Stimulated activated CD4-positive, alpha-beta T cell treated with anti-CD3 and anti-CD28 coated beads, Interleukin-1b, Interleukin-23, amount 100 ng/mL, for 1 hour (primary cell): ENCODE measurements at places on chromosomes 5 and 9.

GRCh38 chr9:87375397-87376073, 122.1 kb upstream of the DAPK1 start:
- no peak for DNase-seq

- no peak for DNase-seq
These were observed 48.4 kb downstream of the NDFIP1 start for GRCh38 chr5:142156839-142157463.

DNA sequence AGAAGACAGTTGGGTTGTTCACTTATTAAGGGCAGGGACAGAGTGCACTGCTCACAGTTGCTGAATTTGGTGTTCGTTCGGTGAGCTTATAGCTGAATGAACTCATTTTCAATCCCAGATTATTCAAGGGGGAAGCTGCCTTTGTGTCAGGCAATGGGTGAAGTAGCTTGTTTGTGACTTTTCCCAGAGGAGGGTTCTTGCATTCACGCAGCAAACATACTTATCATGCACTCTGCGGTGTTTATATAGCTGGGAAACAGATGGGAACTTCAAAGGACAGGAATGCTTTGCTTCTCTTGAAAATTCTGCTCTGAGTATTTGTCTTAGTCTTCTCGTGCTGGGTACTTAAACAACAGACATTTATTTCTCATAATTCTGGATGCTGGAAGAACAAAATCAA, 64.7 kb upstream of the ABCA1 start:
- no peak for DNase-seq

DNA sequence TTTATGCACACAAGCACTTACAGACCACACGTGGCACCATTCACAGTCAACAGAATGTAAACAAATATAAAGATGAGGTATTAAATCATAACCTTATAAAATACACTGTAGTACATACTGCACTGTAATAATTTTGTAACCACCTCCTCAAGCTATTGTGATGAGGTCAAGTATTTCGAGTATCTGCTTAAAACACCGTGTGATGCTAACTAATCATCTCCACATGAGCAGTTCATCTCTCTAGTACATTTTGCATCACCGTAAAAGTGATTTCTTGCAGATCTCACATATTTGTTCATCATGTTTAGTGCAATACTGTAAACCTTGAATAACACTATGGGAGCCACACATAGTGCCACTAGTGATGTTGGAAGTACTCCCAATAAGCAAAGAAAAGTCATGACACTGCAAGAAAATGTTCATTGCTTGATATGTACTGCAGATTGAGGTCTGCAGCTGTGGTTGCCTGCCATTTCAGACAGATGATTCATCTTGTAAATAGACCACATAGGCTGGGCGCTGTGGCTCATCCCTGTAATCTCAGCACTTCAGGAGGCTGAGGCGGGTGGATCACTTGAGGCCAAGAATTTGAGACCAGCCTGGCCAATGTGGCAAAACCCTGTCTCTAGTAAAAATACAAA, 44.3 kb downstream of the FOXB2 start:
- DNase-seq, result no peak

DNA sequence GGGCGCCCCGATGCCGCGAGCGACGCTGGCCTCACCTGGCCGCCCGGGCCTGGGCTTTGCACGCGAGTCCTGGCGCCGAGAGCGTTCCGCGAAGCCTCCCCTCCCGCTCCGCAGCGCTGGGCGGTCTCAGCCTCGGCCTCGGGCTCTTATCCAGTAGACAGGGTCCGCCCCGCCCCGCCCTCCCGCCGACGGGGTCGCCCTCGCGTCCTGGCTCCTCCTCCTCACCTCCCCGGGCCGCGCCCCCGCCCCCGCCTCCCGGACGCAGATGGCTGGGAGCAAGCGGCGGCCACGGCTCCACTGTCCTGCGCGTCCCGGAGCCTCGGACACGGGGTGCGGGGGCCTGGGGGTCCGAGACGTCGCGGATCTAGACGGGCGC, at the start of gene SLC6A3:
TSS of gene SLC6A3 (minus strand) at position 128 of the 376 bp plus-strand sequence. CDS start 2,243 bp downstream, outside the sequence.
- no peak for DNase-seq

DNA sequence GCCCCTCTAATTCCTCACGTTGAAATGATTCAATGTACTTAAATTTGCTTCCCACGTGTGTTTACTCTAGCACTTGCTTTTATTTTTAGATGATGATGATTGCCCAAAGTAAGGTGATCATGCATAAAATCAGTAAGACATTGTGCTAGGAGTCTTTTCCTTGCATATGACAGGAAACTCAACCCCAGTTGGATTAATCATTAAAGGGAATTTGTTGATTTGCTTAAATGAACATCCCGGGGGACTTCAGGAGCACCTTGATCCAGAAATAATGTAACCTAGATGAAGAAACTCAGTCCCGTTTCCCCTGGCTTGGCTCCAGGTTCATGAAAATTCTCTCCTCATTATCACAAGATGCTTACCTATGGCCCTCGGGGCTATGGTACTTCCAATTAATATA, 106.1 kb upstream of the STC2 start:
- DNase-seq, result no peak
